ENCODE measurements at places on chromosomes 11 and 22. TPM values are rescaled to one million over a fixed set of nuclear protein-coding genes. Genes with fewer than 3 reads are reported as not detected.

DNA sequence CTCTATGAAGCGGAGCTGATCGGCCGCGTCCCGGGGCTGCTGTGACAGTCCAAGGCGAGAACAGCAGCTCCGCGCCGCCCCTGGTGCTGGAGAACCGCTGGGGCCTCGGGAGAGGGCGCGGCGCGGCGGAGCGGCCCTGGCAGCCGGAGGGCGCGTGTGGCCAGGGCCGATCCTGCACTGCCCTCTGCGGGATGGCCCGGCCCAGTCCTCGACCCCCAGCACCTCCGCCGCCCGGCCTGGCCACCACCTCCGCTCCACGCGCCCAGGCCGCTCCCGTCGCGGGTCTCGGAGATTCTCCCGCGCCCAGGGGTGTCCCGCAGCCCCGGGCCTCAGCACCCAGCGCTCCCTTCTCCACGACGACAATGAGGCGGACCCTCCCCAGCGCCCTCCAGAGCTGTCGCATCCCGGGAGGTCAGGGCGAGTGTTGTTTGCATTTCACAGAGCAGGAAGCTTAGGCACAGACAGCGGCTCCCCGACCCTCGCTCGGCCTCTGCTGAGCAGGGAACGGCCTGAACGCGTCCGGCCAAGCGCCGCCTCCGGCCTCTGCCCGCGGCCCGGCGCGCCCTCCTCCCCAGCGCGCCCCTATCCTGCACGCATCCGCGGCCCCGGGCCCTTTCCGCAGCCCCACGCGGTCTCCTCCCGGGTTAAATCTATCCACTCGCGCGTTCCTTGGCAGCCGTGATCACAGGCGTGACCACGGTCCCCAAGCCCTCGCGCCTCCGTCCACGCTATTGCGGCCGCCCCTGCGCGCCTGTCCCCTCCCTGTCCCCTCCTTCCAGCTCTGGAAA, 109.7 kb downstream of the WNT7B start:
- no peak for DNase-seq

GRCh38 chr22:29325356-29325755, 9.9 kb upstream of the RASL10A start:
- DNase-seq: no peak

DNA sequence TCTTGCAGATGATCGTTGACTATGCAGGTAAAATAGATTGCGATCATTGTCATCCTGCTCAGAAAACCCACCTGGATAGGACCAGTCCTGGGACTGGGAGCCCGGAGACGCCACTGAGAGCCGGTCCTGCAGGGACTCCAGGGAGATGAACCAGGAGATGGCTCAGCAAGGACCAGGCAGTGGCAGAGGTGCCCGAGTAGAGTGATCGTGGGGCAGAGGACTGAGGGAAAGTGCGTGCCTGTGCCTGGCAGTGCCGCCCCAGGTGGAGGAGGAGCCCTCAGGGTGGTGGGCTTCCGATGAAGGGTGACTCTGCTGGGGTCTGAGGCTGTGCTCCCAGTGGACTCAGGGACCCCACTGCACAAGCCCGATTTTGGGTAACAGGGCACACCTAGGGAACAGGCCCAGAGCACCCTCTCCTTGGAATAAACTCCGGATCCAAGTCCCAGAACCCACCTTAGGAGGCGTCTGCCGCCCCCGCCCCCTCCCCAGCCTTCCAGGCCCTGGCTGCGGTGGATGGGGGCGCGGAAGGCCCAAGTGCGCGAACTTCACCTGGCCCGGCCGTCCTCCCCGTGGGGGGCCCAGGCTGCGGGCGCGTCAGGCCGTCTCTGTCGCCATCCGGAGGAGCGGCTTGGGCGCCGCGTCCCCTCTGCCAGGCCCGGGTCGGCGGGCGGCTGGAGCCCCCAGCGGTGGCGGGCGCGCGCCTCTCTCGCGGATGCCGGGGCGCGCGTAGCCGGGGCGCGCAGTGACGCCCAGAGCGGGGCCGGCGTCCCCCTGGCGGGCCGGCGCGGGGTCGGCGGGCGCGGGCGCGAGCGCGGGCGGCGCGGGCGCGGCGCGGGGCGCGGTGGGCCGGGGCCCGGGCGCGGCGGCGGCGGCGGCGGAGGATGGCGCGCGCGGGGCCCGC, 1338.8 kb downstream of the BRD1 start:
- DNase-seq: no peak

DNA sequence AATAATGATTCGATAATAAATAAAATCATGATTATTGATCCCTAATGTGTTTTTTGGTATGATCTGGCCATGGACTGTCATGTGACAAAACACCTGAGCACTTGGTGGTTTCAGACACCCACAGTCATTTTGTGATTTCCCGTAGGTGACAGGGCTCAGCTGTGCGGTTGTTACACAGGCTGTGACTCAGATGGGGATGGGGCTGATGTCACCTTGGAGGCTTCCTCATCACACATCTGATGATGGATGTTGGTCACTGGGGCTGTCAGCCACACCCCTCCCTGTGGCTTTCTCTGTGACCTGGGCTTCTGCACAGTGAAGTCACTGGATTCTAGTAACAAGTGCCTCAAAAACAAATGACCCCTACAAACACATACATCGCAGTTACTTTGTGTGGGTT, 995.1 kb downstream of the BRD1 start:
- DNase-seq: no peak

GRCh38 chr11:720642-721246, 14.7 kb downstream of the EPS8L2 start:
- DNase-seq: no peak

The SMCO4 gene
- total RNA-seq: 9.7 TPM

- DNase-seq: no peak
These were observed 256.4 kb upstream of the SESN3 start for GRCh38 chr11:95487391-95487790.

DNA sequence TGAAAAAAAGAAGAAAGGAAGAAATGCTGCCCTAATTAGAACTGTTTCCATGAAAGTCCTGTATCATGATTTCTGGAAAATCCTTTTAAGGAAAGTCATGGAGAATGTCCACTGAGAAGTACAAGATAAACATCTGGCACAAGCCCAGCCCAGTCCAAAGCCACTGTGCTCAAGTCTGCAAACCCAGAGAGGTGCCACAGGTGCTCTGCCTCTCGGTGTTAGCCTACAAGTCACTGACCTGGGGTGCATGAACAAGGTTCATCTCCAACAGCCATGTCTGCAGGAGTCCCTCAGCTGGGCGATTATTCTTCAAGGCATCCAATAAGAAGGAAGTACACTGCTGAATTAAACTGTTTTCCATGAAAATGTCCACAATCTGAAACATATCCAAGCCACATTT, 51.1 kb upstream of the SLC25A1 start:
- no peak for DNase-seq

DNA sequence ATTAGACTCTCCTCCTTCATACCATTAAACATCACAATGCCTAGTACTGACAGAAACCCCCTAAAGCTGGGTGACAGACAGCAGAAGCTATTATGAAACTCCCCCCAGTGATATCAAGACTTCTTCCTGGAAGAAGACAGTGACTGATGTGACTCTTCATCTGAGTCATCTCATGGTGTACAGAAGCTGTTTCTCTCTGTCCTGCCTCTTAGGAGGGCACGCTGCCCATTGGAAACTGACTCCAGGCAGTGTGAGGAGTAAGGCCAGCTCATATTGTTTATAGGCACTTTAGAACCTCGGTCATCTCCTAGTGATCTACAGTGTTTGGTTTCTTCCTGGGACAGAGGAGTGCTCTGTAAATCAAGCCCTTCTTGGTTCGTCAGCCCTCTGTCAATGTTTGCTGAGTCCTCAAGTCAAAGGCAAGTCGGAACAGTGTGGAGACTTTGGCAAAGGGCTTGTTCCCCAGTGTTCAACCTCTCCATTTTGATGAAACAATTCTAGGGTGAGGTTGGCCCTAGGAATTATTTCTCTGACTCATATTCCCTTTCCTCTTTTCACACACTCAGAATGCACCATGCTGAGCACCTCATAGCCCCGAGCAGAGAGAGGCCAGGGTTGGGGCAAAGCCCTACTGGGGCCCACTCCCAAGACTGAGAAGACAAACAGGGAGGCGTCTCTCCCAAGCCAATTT, 172.5 kb upstream of the TMEM45B start:
- no peak for DNase-seq

The LARGE1 gene
- total RNA-seq: 29.5 TPM

The PHOX2A gene
- not detected for total RNA-seq

The OR4A16 gene
- not detected for total RNA-seq

GRCh38 chr11:27857588-27857987, 157.3 kb upstream of the BDNF start:
- DNase-seq: no peak

The KREMEN1 gene
- 8.4 TPM for total RNA-seq

The GGTLC2 gene
- not detected for total RNA-seq

- no peak for DNase-seq
These were observed 104.5 kb downstream of the RELT start for GRCh38 chr11:73480677-73481076.

- DNase-seq: no peak
These were observed 97.2 kb downstream of the MICAL2 start for GRCh38 chr11:12207384-12208150.

The MS4A12 gene
- total RNA-seq: not detected

GRCh38 chr11:70481625-70482528, 83.5 kb downstream of the CTTN start:
- DNase-seq: no peak

The NELL1 gene
- total RNA-seq: 0.78 TPM

- DNase-seq: no peak
These were observed 40.8 kb upstream of the PCF11 start for GRCh38 chr11:83116015-83116641.

GRCh38 chr22:20434773-20435172, 2.9 kb downstream of the SCARF2 start:
- DNase-seq: no peak

The TRIM49 gene
- not detected for total RNA-seq

- no peak for DNase-seq
These were observed 70.2 kb downstream of the DBX1 start for GRCh38 chr11:20089796-20090653.

The CST6 gene
- total RNA-seq: 4.5 TPM

- DNase-seq: no peak
These were observed 325.9 kb downstream of the MIAT start for GRCh38 chr22:26983311-26983710.

The GALNT18 gene
- total RNA-seq: 57.8 TPM

GRCh38 chr11:62464655-62465054, 45.8 kb downstream of the SCGB1A1 start:
- DNase-seq: no peak

The NCF4 gene
- 38.1 TPM for total RNA-seq

The B3GAT1 gene
- not detected for total RNA-seq

DNA sequence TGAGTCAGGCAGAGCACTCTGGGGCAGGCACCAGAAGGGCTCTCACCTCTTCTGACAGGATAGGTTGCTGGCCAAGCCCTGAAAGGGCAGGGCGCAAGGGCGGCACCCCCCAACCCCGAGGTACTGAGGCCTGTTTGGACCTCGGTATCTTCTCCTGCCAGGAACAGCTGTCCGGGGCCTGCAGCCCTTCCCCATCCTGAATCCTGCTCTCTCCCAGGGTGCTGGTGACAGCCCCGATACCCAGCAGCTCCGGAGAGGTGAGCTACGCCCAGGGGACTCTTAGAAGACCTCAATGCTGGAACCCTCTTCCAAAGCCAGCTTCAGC, 79.1 kb downstream of the PHF21B start:
- no peak for DNase-seq

The CARS1 gene
- 56.5 TPM for total RNA-seq

- DNase-seq: no peak
These were observed 47.6 kb upstream of the GCAT start for GRCh38 chr22:37760152-37760551.

- DNase-seq: no peak
These were observed 10.7 kb downstream of the IL17RA start for GRCh38 chr22:17095538-17095937.

DNA sequence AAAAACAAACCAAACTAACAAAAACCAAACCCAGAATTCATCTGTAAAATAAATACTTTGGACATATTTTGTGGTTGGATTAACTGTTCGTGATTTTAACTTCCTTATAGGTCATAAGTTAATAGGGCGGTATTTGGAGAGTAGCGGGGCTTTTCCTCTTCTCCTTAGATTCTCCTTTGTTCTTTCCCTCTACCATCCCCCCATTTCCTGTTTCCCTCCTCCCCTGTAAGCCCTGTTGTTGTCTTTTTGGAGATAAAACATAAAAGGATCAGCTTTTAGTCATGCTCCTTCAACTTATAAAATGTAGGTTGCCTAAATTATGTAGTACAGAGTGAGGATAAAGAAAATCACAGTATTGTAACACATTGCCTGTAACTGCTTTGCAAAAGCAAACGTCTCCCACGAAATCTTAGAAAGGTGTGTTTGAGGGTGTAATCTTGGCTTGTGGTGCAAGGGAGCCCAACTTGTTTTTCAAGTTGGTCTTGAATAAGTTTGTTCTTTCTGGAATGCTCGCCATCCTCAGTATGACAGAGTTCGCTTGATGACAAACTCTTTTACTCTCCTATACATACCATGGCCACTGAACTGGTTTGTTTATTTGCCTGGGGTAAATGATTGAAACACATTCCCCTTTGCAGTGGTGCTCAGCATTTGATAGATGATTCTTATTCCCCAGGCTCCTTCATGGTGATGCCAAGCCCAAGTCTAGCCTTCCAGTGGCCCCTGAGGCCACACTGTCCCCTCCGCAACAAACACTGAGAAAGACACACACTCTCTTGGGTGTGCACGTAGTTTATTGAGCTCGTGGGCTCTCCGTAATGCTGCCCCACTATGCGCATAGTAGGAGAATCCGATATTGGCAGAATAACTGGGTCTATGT, 49.4 kb downstream of the TEAD1 start:
- no peak for DNase-seq

- no peak for DNase-seq
These were observed 8.1 kb downstream of the PISD start for GRCh38 chr22:31653944-31654343.

DNA sequence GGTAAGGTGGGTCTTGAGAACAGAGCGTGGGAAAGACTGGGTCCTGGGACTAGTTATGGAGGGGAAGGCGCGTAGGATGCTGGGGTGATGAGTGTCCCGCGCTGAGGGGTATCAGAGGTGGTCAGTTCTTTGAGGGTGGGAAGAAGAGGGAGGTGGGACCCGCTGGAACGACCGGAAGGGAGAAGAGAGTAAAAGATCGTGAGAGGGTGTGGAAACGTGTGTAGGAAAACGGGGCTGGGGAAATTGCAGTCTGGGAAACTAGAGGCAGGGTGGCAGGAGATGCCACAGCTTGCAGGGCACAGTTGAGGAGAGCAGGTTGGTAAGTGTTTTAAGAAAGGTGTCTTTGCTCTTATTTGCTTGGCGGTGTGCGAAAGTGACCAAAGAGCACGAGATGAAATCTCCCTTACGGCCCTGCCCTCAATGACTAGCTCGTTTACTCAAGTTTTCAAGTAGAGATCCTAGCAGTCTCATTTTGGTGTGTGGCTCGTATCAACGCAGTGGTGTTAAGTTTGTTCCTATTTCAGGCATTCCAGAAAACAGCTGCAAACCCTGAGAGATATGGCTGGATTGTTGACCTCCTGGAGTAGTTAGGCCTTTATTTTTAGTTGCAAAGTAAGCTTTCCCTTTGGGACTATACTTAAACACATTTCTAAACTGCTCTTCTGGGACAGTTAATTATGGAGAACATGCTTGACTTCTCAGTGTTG, 615 bp downstream of the STT3A start:
- DNase-seq: no peak

GRCh38 chr11:34909415-34909814, 6.8 kb downstream of the APIP start:
- no peak for DNase-seq

Measured in thoracic aorta (tissue), 2 donors.